Hippocampal formation (tissue), 2 donors: ENCODE measurements at places on chromosomes 12 and 14.

- no peak for DNase-seq
Measured at GRCh38 chr14:53748691-53749090, 207.9 kb downstream of the BMP4 start.

GRCh38 chr12:89882050-89882449, 173.4 kb upstream of the ATP2B1 start:
- DNase-seq: no peak

DNA sequence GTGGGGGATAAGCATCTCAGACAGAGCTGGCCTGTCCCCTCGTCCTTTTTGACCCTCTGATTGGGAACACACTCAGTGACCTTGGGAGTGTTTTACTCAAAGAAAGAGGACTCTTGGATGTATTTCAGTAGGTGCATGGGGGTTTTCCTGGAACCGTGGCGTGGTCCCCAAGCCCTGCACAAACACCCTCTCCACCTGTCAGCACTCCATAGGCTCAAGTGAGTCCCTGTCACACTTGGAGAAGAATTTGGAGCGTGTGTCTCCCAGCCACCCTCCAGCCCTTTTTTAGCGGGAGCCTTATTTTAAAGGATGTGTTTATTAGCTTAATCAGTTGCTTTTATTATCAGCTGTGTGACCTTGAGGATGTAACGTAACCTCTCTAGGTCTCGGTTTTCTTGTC, 37.3 kb upstream of the TBX3 start:
- no peak for DNase-seq

- no peak for DNase-seq
Measured at GRCh38 chr14:43161477-43161876, 1345.6 kb downstream of the FSCB start.

DNA sequence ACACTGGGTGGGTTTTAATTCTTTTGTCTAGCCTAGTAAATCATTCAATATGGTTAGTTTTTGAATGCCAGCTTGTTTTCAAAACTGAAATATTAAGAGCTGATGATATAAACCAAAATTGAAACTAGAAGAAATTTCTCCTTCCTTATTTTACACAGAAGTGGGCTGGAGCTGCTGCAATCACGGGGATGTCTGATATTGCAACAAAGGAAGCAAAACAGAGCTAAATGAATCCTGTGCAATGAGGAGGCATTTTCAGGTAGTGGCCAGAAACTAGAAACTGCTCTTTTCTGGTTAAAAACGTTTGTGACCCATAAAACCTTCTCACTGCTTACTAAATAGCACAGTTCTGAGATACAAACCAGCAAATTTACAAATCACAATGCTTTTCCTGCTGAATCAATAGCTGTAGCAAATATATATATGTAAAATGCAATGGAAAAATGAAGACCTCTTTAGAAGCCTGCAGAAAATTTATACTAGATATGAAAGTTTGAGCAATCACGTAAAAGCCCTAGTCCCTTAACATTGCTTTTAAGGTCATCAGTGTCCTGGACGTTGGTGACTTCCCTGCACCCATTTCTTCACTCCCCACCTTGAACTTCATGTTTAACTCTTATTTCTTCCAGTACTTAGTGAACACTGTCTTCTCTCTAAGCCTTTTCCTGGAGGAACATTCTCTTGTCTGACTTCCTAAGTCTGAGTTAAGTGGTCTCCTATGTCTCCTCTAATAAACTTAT, 15.9 kb upstream of the LRRK2 start:
- DNase-seq: no peak

GRCh38 chr14:83988275-83988674, 1541.7 kb upstream of the FLRT2 start:
- no peak for DNase-seq

GRCh38 chr12:104342635-104343249, 39.2 kb downstream of the EID3 start:
- DNase-seq: no peak

DNA sequence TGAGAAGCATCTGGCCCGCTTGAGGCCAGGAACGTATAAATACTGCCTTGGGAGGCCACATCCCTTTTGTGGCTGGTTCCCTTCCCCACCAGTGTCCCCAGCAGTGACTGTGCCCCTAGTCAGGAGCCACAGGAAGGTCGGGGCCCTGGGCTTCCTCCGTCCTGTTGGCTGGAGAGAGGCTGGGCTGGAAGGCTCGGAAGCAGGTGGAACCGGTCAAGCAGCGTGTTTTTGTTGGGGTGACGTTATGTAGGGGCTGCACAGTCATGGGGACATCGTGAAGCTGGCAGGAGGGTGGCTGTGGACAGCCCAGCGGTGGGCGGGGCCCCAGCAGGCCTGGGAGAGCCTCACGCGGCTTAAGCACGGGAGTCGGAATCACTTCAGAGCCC, 10.1 kb downstream of the XRCC3 start:
- DNase-seq: no peak

GRCh38 chr14:64075613-64076005, 218.6 kb downstream of the ESR2 start:
- DNase-seq: no peak

GRCh38 chr12:75954041-75954440, 77.5 kb downstream of the PHLDA1 start:
- no peak for DNase-seq

DNA sequence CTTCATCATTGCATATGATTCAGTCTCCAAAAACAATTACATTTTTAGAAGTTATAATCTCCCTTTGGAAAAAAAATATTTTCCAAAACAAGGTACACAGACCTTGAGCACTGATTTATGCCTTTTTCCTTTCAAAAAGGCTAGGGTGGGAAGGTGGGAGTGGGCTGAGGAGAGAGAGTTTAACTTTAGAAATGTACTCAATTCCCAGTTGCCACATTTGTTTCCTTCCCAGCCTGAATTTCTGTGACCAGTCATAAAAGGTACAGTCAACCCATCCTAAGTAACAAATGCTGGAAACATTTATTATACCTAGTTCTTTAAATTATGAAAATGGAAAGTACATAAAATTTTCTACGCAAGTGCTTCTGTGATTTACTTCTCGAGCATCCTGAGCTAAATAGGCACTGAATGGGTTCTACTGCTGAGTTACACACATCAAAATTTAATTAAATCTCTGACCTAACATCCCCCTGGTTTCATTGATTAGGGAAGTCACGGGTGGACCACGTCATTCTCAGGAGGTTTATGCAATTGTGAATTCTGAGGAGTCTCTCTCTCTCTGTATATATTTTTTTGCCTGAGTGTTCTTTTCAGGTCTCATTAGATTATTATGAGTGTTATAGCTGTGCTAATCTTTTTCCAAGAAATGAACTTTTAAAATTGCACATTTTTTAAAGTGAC, 371.8 kb downstream of the BTG1 start:
- no peak for DNase-seq

GRCh38 chr14:64737391-64738280, 33.4 kb downstream of the PLEKHG3 start:
- DNase-seq: no peak

- no peak for DNase-seq
Measured at GRCh38 chr14:60195179-60195810, 30.1 kb upstream of the DHRS7 start.

DNA sequence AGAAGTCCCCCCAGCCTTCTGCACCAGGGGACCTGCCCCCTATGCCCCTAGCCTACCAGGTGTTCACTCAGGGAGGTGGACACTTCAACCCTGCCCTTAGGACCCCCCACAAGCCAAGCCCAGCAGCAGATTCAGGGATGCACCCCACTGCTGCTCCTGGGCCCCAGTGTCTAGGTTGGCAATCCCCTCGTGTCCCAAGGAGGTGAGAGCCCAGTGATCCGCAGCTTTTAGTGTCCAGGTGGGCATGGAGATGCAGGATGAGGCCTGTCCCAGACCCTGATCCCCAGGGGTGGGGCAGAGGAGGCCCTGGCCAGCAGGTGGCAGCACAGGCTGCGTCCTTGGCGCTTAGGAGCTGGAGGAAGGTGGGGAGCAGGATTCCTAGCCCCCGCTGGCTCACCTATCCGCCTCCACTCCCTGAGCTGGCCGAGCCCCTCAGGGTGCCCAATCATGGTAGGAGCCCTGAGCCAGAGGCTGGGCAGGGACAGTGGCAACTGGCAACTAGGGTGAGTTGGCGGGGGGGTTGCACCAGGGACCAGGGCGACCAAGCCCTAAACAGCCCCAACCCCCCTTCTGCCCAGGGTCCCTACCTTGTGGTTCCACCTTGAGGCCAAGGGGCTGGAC, 4.1 kb downstream of the CKB start:
- peak; percentile 63 for DNase-seq

DNA sequence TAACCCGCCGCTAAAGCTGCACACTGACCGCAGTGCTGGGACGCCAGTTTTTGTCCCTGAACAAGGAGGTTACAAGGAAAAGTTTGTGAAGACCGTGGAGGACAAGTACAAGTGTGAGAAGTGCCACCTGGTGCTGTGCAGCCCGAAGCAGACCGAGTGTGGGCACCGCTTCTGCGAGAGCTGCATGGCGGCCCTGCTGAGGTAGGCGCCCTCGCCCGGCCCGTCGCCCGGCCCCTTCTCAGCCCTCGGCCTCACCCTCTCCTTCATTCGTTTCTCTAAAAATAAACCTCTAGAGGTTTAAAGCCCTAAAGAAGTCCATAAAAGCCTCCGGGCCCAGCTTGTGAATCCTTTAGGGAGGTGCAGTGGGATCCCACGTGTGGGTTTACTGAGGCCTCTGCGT, 52.2 kb upstream of the AMN start:
- no peak for DNase-seq

GRCh38 chr12:47730341-47730744, 5.1 kb upstream of the ENDOU start:
- DNase-seq: no peak

DNA sequence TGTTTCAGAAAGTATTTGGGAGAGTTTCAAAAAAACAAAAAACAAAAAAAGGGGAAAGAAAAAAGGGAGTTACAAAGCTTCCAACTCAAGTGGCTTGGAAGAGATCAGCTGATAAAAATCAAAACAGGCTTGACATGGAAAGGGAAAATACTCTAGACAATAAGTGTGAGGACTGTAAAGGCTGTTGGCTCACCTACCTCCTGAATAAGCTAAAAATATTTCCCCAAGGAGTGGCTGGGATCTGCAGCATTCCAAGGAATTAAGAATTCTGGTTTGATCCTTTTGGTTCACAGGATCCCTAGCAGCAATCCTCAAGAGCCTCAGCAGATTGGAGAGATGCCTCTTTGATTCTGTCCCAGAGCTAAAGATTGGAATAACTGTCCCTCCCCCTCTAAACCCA, 11.2 kb upstream of the AJUBA start:
- DNase-seq: no peak

- no peak for DNase-seq
Measured at GRCh38 chr12:94819011-94819410, 168.7 kb upstream of the TMCC3 start.

GRCh38 chr12:9799961-9800360, 27.3 kb upstream of the KLRF1 start:
- no peak for DNase-seq

GRCh38 chr14:55771242-55771981, 191.4 kb downstream of the KTN1 start:
- DNase-seq: no peak

DNA sequence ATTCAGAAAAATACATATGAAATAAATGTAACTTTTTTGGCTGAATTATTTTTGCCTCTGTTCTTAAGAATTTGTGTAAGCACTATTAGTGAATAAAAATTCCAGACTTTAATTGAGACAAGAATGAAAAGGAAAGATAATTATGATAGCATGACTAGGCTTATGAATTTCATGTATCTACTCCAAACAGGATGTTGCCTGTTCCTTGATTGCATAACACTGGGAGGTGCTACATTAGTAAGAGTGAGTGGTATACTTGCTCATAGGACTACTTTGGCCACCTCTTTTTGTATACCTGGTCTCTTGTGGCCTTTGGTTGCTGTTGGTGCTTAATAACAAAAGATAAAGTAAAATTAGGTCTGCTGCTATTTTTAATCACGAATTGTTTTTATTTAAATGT, 112.8 kb downstream of the NAV3 start:
- DNase-seq: no peak

- no peak for DNase-seq
Measured at GRCh38 chr14:96748362-96748761, 48.8 kb upstream of the VRK1 start.

DNA sequence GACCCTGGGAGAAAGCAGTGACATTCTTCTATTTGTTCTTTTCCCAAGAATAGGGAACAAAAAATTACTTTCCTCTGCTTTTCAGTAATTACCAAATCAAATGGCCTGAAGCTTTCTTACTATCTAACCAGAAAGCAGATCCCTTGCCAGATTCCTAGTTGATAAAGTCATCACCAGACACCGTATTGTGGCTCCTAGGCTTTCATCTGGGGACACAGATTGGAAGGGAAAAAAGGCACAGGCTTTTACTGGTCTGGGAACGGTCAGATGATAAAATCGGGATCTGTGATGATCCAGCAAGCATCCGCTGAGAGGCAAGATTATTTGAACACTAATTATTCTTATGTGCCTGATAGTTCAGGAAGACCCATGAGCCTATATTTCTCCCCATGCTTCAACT, 79.1 kb upstream of the BCL2L14 start:
- DNase-seq: no peak

GRCh38 chr12:79778802-79779448, 88.2 kb upstream of the PAWR start:
- DNase-seq: no peak

GRCh38 chr12:2356601-2357125, 303.9 kb downstream of the CACNA1C start:
- no peak for DNase-seq

DNA sequence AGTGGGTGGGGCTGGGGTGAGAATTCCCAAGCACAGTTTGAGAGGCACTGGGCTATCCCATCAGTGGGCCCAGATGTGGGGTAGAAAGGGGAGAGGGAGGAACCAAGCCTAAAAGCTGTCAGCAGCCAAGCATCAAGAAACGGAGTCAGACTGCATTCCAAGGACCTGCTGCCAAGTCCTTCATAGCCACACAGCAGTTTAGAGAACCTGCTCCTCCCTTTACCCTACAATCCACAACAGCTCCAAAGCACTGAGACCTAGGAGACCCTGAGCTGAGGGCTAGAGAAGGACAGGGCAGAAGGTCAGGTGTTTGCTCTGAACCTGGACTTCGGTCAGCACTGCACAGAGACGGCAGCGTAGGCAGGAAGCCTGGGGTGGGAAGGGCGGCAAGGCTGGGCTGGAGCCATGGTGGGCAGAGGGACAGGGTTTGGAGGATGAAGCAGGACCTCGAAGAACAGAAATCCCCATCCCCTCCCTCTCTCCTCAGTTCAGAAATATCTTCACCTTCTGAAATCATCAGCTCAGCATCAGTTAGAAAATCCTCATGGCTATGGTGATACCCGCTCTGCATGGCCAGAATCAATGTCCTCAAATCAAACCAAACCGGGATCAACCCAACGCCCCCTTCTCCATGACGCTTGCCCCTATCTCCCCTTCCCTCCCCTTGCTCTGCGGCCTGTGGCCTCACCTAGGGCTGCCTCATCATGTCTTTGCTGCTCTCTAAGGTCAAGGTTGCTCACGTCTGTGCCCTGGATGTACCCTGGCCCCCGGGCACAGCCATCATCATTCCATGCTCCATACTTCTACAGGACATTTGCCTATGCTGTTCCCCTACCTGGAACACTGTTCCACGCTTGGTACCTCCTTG, 12.9 kb upstream of the SERPINA4 start:
- no peak for DNase-seq
